ENCODE measurements at places on chromosomes 11 and 22.

DNA sequence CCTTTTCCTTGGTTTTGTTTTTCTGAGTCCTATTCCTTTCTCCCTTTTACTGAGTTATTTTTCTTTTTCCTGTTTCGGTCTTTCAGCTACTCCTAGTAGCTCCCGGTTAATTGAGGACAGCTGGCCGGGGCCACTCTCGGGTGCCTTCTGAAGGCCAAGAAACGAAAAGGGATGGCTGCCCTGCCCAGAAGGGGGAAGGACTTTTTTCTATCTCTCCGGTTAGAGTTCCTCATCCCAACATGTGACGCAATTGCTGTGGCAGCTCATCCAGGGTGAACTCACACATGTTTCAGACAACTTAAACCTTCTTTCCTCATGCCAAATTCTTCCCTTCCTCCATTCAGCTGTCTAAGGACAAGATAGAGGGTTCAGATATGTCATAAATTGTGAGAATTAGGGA, 83.6 kb downstream of the PIWIL4 start:
- no peak for DNase-seq

DNA sequence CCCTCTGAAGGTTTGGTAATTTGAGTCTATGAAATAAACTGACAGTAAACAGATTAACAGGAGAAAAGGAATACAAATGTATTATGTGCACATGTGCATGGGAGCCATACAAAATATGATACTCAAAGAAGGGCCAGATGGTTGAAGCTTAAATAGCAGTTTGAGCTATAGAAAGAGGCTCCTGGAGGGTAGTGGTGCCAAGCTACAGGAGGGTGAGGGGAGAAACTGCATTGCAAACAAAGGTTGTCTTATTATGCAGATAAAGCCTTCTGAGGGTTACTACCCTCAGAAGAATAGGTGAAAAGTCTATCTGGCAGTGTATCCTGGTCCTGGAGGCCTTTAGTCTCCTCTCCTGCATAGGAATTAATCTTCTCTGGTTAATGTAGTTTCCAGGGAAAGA, 267.3 kb upstream of the MPPED2 start:
- DNase-seq: no peak

DNA sequence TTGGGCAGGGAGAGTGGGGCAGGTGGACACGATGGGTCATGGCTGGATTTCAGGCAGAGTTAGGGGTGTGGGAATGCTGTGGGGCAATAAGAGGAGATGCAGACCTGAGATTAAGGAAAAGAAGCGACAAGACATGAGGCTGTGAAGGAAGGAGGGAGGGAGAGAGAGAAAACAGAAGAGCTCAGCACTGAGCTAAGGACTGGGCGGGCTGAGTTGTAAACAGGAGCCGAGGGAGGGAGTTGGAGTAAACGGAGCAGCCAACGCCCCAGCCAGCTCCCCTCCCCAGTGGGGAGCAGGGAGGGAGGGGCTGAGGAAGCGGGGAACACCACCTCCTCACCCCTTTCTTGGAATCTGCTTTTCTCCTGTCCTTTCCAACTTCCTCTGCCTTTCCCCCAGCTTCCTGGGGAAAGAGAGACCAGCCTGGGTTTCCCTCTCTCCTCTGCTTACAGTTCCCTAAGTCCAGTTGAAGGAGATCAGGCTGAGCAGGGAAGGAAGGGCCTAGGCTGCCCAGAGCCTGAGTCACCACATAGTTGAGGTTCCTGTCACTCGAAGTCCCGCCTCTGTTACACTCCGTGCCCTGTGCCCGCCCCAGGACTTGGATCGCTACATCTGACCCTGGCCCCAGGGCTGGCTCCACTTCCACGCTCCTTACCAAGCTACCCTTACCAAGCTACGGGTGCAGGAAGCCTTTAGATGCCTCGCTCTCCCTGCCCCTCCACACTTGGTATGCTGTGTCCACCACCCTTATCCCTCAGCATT, 6.7 kb upstream of the AHNAK start:
- no peak for DNase-seq

DNA sequence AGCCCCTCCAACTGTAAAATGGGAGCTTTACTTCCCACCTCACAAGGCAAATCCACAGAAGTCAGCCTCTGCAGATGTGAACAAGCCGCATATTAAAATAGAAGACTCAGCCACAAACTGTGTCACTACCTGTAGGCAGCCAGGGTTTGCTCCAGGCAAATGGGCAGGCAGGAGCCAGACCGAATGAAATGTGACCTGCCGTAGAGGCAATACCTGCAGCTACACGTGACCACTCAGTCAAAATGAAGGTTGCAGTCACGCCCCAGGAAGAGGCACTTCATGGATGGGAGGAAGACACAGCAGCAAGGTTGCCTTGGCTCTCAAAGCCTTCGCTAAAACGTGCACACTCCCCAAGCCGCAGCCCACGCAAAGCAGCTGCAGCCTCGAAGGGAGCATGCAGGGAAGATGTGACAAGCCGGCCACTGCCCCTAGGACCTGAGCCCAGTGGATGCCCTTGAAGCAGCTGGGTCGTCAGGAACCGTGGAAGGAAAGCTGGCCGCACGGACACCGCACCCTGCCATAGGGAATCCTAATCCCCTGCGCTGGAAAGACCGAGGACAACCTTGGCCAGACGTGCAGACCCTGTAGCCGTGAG, 53.1 kb downstream of the SHANK2 start:
- DNase-seq: no peak

DNA sequence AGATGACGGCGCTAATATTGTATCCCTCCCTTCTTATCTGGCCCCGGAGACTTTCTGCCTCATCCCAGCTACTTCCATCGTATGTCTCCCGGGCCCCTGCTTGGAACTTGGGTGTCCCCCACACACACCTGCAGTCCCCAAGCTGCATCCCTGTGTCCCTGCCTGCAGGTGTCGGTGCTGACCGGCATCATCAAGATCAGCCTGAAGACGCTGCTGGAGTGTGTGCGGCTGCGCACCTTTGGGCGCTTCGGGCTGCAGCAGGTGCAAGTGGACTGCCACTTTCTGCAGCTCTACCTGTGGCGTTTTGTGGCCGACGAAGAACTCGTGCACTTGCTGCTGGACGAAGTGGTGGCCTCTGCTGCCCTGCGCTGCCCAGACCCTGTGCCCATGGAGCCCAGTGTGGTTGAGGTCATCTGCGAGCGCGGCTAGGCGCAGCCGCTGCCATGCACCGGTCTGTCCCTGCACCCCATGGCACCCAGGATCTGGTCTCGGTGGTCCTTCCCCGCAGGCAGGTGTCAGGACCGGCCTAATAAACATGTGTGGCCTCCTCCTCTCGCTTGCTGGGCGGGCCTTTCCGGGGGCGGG, 421 bp upstream of the TM7SF2 start:
- DNase-seq: no peak

- DNase-seq: no peak
Measured at GRCh38 chr22:47053013-47053725, 290.7 kb downstream of the TBC1D22A start.

DNA sequence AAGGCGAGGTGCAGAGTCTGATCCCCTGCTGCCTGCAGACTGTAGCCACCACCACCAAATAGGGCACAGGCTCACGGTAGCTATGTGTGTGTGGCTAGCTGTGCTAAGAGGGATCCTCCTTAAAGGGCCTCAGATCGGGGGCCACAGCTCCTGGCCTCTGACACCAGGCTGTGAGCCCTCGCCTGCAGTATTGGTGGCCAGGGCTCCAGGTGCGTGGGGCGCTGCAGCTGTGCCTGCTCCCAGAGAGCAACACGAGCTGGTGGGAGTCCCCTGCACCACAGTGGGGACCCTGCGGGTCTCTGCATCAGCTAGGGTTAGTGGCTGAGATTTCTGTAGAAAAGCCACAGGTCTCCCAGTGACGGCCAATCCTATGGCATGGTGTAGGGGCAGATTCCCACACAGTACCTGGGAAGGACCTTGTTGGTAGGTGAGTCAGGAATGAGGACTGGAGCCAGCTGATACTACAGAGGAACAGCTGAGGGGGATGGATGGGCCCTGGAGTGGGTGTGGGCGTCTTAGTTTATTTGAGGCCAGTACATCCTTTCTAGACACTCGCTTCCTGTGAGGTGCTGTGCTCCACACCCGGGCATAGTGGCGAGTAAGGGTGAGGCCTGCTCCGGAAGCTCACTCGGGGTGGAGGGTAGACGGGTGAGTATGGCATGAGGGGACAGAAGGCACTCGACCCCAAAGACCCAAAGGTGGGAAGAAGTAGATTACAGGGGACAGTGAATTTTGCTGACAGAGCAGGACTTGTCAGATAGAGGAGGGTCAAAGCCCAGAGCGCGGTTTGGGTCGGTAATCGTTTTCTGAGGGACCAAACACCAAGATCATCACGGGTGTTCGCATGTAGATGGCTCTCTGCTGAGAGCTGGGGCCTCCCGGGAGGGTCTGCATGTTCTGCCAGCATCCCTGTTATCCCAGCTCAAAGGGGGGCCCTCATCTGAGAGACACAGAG, 212.5 kb downstream of the TBC1D22A start:
- DNase-seq: no peak

DNA sequence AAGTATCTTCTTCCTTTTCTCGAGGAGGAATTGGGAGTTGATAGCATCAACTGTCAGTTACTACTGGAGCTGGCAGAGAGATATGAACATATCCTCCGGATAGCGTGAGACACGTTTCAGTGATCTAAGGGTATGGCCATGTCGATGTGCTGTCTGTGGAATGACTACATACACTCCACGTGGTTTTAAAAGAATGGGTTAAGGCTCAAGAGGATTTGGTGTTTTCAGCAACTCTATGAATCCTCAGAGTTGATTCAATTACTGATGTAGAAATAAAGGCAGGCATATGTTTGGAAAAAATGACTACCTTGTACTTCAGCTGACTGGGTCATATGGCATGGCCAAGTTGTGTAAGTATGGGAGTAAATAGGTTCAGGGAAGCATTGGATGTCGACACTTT, 22.9 kb downstream of the MMP13 start:
- DNase-seq: no peak

DNA sequence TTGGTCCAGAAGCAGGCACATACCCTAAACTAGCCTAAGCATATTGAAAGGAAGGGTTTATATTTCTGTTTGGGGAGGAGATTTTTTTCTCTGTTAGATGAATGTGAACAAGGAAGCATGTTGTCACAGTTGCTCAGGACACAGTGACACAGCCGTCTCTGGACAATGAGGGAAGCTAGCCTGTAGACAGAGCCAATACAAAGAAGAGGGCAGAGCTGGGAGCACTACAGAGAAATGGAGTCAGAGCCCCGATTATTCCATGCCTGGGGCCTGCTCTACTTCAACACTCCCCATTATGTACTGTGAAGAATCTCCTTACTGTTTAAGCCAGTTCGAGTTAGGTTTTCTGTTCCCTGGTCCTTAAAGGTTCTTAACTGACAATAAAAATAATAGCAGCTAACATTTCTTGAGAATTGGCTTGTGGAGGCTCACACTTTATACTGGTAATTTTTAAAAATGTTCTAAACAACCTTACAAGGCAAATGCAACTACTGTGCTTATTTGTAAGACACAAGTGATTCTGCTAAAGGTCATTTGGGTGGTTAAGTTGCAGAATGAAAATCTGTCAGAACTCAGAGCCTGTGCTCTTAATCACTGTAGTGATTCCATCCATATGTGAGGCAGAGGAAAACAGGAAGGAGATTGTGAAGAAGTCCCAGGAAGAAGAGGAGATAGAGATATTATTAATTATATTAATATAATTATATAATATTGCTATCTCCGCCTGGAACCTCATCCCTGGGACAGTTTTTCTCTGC, 58.8 kb upstream of the RRAS2 start:
- DNase-seq: no peak

DNA sequence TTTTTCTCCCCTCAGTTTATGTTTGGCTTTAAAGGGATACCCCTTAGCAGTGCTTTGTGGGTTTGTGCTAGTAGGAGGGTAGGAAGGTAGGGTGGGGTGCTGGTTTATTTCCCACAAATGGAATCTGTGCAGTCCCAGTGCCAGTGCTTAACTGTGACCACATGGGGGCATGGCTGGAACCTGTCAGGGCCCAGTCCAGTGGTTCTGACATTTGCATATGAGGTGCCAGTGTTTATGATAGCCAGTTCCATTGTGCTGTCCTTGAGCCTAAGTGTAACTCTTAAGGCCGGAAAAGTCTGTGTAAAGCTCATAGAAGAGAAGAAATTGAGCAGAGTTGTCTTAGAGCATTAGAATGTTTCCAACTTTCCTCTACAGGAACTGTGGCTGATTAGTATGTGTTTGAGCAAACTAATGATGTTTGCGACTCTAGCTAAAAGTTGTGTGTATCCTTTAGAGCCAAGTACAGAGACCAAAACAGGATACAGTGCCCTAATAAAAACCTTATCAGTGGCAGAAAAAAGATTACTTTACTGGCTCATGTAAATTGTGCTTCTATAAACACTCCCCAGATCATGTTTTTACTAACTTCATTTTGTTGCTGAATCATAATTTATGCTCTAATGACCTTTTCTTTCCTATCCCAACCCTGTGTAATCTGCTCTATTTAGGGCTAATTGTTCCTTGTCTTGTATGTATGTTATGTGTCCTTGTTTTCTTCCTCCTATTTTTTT, 38.1 kb downstream of the DIXDC1 start:
- no peak for DNase-seq

DNA sequence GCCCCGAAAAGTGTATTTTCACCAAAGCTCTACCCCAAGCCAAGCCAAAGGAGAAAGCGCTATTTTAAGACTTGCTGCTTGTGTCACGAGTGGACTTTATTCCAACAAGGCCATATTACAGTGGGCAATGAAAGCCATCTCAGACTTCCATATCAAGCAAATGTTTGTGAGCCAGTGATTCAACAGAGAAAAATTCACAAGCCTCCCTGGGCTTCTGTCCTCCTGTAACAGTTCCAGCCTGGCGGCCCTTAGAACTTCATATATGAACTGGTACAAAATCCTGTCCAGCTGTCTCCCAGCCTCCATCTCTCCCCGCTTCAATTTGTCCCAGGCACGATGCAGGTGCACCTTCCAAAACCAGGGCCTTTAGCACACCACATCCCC, 11.2 kb downstream of the LARGE1 start:
- no peak for DNase-seq

DNA sequence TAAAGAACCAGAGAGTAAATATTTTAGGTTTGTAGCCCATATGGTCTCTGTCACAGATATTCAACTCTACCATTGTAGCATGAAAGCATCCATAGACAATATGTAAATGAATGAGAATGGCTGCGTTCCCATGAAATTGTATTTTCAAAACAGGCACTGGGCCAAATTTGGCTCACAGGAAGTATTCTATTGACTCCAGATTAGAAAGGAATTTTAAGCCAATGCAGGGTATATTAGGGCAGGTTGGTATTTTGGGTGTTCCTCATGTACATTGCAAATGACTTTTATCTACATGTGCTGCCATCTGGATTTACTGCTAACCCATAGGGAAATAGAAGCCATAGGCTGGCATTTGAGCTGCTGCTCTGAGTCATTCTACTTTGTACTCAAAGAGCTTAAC, 35.1 kb upstream of the PDGFD start:
- DNase-seq: no peak

GRCh38 chr22:44585559-44586350, 87.7 kb upstream of the RTL6 start:
- DNase-seq: no peak

GRCh38 chr22:19722982-19723231, 432 bp upstream of the GP1BB start:
- DNase-seq: no peak

DNA sequence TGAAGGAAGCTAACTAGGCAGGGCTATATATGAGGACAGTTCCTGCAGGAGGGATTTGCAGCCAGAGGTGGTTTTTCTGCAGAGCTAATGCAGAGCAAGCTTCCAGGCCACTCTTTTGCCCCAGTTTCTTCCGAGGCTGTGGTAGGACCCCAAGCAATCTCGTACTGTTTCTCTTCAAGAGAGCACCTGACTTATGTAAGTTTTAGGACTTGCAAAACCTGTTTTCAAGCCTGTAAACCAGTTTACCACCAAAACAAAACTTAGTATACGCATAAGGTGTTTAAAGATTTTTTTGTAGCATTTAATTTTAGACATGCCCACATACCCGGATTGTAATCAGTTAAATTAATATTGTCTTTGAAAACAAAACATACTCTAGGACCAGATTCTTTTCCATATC, 7.7 kb upstream of the APLP2 start:
- DNase-seq: no peak

Data from stimulated activated CD8-positive, alpha-beta memory T cell treated with anti-CD3 and anti-CD28 coated beads, Interleukin-4, amount 100 ng/mL, for 4 hours (primary cell).